ENCODE measurements at places on chromosomes 2 and 18. TPM values are rescaled to one million over a fixed set of nuclear protein-coding genes. Genes with fewer than 3 reads are reported as not detected.

DNA sequence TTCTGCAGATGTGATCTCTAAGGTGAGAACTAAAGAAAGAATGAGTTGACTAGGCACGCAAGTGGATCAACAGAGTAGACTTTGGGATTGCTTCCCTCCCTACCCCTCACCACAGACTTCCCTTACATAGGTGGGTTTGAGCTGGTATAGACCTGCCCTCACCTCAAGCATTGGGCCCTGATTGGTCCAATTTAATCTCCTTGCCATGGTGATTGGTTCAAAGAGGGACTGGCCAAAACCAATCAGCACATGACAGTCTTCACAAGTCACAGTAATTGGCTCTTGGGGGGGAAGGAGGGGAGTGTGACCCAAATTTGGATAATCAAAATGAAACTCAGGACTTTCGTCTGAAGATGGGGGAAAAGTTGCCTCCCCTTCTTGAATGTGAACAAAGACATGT is 36.6 kb upstream of the LNPK start:
- no peak for DNase-seq

DNA sequence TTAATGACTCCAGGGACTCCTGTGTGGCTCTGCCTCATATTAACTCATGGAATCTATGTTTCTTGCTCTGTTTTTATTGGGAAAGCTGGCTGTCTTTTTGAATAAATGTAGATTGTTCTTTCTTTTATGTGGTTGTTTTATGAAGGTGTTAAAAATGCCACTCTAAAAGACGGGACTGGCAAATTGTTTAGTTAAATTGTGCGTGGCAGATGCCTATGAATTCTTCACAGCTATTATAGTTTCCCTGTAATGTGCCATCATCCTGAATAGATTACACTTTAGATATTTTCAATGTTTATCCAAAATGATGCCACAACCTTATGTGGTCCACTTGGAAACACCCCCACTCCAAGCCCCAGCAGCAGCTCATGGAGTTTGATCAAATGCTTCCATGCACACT is 149.7 kb downstream of the ST6GAL2 start:
- no peak for DNase-seq

GRCh38 chr18:50806208-50806616 is 13.6 kb downstream of the MRO start:
- DNase-seq = no peak

DNA sequence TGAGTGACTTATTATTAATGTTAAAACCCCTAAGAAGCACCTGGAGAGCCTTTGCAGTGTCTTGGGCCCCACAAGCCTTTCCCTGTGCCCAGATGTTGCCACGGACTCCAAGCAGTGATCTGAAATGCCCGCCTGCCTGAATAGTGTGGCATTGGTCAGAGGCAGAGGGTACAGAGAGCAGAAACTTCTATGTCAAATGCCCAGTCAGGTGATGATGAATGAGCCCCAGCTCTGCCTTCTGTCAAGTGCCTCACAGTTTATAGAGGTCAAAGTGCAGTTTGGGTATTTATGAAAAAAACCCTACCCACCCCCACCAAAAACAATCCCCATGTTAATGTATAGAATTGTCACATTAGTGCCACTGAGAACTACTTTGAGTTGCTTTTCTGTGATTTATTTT is 170.0 kb upstream of the SIX3 start:
- no peak for DNase-seq

DNA sequence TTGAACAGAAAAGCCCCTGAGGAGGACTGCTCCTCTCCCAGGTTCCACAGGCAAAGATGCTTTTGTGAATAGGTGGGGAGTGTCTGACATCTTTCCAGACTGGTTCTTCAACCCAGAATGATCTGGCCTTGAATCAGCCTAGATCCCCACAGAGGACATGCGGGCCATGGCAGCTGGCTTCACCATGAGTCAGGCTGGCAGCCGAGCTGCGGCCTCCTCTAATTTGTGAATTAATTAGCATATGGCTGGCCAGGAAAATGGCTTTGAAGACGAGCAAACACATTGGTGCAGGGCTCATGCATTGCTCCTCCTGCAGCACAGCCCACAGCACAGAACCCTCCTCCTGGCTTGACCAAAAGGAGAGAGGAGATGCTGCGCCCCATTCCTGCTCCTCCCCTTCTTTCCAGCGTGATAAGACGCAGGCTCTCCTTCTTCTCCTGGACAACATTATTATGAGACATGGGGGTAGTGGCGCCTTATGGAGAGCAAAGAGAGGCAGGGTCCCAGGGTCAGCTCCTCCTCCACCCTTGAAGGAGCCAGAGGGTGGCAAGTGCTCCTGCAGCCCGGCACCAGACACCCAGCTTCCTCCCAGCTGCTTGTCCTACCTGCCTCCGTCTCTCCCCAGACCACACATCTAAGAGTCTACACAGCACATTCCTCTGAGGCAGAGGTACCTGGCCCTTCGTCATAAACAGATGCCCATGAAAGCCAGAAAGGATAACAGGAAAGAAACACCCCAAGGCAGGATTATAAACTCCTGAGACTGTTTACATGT is 66.7 kb downstream of the EDAR start:
- DNase-seq = no peak

GRCh38 chr2:232321156-232321816 is 57.3 kb upstream of the ALPP start:
- DNase-seq = peak; percentile 33

GRCh38 chr2:120053891-120054290 is 41.0 kb downstream of the EPB41L5 start:
- no peak for DNase-seq

GRCh38 chr2:163697429-163697828 is 38.4 kb downstream of the FIGN start:
- DNase-seq = no peak

EFEMP1 gene
- total RNA-seq = not detected

GRCh38 chr18:50053111-50053510 is 141.8 kb downstream of the MYO5B start:
- DNase-seq = no peak

IL1RN gene
- total RNA-seq = not detected

DNA sequence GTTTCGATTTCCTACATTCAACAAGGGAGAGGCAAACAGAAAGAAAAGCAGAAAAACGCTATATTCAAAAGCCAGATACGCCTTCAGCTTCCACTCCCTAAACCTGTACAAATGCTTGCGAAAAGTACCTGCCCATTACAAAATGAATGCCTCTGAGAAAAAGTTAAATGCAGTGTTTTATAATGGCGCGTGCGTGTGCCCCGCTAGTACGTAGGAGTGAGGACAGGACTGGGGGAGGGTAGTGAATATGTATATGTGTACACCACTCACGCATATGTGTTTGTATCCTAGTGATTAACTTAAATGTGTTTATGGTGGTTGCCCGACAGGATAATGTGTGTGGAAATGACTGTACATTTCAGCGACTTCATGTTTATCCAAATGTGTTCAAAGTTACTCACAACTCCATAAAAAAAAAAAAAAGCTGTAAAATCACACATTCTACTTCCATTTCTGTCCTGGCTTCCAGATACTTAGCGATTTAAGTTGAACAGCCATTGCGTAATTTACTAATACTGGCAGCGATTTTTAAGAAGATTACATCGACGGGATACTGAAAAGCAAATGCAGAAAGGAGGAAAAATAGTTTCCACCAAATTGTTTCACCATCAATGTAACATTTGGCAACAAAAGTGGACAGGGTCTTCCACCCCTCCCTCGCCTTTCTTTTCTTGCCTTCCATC is 1.3 kb downstream of the NEUROD1 start:
- no peak for DNase-seq

DNA sequence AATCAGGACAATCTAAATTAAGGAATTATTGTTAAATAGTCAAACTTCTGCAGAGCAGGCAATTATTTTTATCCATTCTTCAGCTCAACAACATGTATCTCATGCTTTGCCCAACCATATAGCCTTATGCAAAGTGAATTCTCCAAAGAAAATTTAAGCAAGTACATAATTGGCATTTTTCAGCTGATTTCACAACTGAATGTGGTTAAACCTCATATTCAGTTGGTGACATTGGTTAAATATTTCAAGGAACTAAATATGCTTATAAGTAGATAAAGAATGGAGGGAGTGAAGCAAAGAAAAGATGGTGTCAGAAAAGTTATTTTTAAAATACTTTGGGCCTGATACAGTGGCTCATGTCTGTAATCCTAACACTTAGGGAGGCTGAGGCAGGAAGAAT is 816.2 kb downstream of the NRXN1 start:
- DNase-seq = no peak

GKN2 gene
- not detected for total RNA-seq

- no peak for DNase-seq
Observed at GRCh38 chr2:218662377-218662776, 2.9 kb downstream of the BCS1L start.

GRCh38 chr2:58699411-58699810 is 458.3 kb upstream of the FANCL start:
- DNase-seq = no peak

DNA sequence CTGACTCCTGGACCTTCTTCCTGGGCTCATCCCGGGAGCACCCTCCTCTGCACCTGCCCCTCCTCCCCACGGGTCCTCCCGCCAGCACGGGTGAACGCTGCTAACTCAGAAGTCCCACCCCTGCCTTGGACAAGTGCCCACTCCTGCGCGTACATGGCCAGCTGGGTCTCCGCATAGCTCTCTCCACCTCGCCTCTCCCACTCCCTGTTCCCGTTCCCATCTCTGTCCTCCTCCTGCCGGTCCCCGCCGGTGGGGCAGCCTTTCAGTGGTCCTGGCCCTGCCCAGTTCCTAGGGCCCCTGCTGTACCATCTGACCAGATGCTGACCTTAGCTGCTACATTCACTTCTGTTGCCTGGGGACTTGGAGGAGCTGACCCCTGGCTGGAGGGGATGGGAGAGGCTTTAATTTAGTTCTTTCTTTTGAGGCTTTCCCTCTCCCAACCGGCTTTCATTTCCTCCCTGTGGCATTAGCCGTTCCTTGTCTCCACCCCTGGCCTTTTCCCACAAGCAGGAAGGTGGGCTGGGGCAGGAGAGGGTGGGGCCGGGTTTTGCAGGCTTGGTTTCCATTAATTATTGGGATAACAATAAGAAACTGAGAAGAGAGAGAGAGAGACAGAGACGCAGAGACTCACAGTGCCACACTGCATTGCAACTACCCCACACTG is 136.1 kb downstream of the SH3BP4 start:
- no peak for DNase-seq

- DNase-seq = no peak
Observed at GRCh38 chr18:78496079-78496478, 483.5 kb upstream of the SALL3 start.

C18orf54 gene
- 0.33 TPM for total RNA-seq

GRCh38 chr18:53752781-53753367 is 471.6 kb downstream of the MBD2 start:
- DNase-seq = no peak

All from CD8-positive, alpha-beta T cell (primary cell).